ENCODE measurements at places on chromosomes 6 and 20. TPM values are rescaled to one million over a fixed set of nuclear protein-coding genes. Genes with fewer than 3 reads are reported as not detected.
A peak's percentile ranks its signal among the peaks of the same experiment; 100 is the strongest.

DNA sequence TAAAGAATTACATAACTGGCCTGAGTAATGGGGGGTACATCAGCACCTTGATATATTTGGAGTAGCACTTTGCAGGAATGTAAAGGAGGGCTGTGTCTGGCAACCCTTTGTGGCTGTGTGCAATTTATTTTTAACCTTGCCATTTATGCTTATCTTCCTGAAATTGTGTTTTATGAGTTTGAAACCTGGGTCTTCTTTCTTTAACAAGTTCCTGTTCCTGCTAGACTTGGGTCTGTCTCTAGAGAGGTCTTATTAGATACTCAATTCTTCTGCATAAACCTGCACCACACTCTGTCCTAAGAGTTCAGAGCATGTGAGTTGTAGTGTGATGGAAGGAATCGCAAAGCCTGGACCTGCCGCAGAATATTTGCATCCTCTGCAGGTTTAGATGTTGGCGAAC, 181.0 kb downstream of the JARID2 start:
- H3K36me3 ChIP-seq, result no peaks in the 10 kb centered on the region
- DNase-seq, result no peak
- H3K27me3 ChIP-seq, result no peaks in the 10 kb centered on the region
- H3K27ac ChIP-seq, result no peak overlapping the region
- peaks cover 48% of the 10 kb centered on the region for H3K4me1 ChIP-seq
- no peak overlapping the region for H3K4me3 ChIP-seq

GRCh38 chr6:63477422-63478040, 94.7 kb upstream of the LOC128125822 start:
- no peak overlapping the region for H3K27ac ChIP-seq
- no peaks in the 10 kb centered on the region for H3K4me1 ChIP-seq
- no peak for DNase-seq
- no peak overlapping the region for H3K4me3 ChIP-seq
- no peaks in the 10 kb centered on the region for H3K27me3 ChIP-seq

GRCh38 chr6:63859528-63859927, 223.9 kb downstream of the PHF3 start:
- DNase-seq, result no peak
- H3K27ac ChIP-seq, result no peak overlapping the region

- peak; percentile 59 for DNase-seq
- H3K27ac ChIP-seq, result no peak overlapping the region
- H3K4me1 ChIP-seq, result no peaks in the 10 kb centered on the region
- no peaks in the 10 kb centered on the region for H3K27me3 ChIP-seq
- no peak overlapping the region for H3K4me3 ChIP-seq
- H3K36me3 ChIP-seq, result no peaks in the 10 kb centered on the region
These were observed 3.3 kb downstream of the PLN start for GRCh38 chr6:118551063-118552053.

GRCh38 chr6:132499757-132500156, 13.2 kb downstream of the STX7 start:
- no peak for DNase-seq
- no peaks in the 10 kb centered on the region for H3K27me3 ChIP-seq
- no peaks in the 10 kb centered on the region for H3K4me1 ChIP-seq
- H3K36me3 ChIP-seq, result peaks cover 7% of the 10 kb centered on the region

GRCh38 chr6:9399916-9400315, 964.6 kb upstream of the SLC35B3 start:
- no peak for DNase-seq
- no peaks in the 10 kb centered on the region for H3K27me3 ChIP-seq
- H3K4me1 ChIP-seq, result no peaks in the 10 kb centered on the region

GRCh38 chr6:16659466-16660156, 101.6 kb downstream of the ATXN1 start:
- no peak overlapping the region for H3K4me3 ChIP-seq
- DNase-seq, result no peak
- no peak overlapping the region for H3K27ac ChIP-seq
- peaks cover 17% of the 10 kb centered on the region for H3K4me1 ChIP-seq

- H3K4me1 ChIP-seq, result no peaks in the 10 kb centered on the region
- H3K4me3 ChIP-seq, result no peak overlapping the region
- H3K27me3 ChIP-seq, result no peaks in the 10 kb centered on the region
- no peak overlapping the region for H3K27ac ChIP-seq
- H3K36me3 ChIP-seq, result no peaks in the 10 kb centered on the region
- DNase-seq, result peak; percentile 24
These were observed 1405.1 kb upstream of the EYS start for GRCh38 chr6:67112120-67112519.

The ULBP3 gene
- 7.1 TPM for total RNA-seq

The BTNL2 gene
- not detected for total RNA-seq

The KCNK15 gene
- 0.21 TPM for total RNA-seq

The CPNE5 gene
- total RNA-seq, result 0.56 TPM
